Activated CD4-positive, alpha-beta T cell treated with anti-CD3 and anti-CD28 coated beads for 4 hours (primary cell): ENCODE measurements at places on chromosomes 12 and 14.

DNA sequence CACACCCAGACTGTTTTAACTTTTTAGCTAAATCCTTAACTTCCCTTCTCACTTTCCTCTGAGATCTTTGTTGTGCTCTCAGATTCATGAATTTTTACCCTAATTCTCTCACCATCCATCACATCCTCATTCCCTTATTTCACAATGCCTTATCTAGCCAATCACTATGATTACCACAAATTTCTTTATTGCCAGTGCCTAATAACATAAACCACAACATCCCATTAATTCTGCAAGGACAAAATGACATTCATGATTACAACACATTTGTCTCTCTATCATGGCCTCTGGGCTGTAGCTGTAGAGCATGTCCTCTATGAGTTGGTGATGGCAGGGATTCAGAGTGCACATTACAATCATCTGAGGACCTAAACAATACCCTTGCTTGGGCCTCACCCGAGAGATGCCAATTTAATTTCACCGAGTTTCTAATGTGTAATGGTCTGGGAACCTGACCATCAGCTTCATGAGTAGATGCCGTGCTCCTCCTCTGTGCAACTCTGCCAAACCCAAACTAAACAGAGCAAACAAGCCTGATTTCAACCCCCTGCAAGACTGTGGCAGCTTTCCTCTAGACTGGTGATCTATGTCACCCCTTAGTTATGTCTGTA is 99.3 kb downstream of the SPTSSA start:
- no peak for DNase-seq

- no peak for DNase-seq
Observed at GRCh38 chr12:88889326-88890110, 309.2 kb upstream of the KITLG start.

- no peak for DNase-seq
Observed at GRCh38 chr12:118145798-118146156, 9.9 kb downstream of the PEBP1 start.

DNA sequence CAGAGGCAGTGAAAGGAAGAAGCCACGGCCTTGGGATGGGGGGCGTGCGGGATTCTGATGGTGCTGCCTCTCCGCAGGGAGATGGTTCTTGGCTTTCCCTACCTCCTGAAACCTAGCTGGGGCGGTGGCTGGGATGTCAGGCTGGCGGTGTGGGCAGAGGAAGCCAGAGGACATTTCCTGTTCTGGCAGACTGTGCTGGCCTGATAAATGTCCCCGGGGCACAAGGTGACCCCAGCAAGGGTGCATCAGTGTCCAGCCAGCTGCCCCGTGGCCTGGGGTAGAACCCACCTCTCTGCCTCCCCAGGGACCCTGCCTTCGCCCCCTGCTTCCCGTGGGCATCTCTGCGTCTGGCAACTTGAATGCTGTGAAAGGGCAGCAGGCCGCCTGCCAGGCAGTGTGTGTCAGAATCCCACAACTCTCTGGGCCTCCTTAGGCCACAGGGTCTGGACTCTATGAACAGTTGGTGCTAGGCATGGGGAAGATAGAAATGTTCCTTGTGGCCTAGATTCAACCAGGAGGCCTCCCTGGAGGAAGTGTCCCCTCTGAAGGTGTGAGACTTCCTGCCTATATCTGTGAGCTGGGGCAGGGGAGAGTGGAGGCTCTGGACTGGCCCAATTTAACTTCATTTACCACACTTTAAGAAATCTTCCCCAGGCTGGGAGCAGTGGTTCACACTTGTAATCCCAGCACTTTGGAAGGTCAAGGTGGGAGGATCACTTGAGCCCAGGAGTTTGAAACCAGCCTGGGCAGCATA is 4.9 kb downstream of the SH2B3 start:
- no peak for DNase-seq

DNA sequence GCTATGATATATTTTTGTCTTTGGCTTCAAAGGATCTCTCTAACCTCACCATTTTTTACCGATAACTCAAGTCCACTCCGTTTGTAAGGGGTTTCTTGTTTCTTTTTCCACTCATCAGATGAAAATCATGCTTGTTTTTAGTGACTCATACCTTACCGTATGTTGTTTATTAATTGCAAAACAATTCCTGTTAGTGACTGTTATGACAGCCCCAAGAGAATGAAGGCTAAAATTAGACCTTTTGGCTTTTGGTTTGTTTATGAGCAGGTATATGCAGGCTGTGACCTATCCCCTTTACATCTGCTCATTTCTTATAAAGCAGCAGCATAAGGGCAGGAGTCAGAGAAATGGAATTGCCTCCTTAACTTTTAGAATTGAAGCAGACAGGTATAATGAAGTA is 319.8 kb downstream of the CEP128 start:
- DNase-seq: no peak

DNA sequence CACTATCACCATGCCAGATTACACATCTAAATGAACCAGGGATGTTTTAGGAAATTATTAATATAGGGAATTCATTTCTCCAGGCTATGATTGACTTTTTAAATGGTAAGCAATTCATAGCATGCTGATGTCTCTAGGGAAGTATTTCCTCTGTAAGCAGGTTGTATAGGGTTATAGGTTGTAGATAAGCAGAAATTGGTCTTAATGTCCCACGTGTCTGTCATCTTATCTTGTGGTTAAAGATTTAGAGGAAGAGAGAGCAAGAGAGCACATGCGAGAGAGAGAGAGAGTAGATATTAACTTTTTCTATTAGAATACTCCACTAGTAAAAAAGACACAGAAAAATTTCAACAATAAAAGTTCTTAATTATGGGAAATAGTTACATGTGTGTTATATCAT is 32.6 kb downstream of the TRHDE start:
- DNase-seq: no peak

DNA sequence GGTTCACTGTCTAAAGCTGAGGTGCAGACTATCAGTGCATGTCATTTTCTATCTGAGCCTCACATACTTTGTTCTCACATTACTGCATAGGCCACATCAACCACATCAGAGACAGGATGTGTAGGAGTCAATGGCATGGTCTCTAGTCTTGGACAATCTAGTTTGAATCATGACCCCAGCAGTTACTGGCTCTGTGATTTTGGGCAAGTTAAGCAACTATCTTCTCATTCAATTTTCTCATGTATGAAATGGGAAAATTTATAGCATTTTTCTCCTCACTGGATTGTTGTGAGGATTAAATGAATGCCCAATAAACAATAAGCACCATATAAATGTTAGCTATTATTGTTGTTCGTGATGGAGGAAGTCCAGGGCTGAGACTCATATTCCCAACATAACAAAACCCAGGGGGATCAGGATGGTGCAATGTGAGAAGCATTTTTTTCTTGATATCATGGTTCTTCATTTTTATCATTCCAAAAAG is 432.6 kb downstream of the LRIG3 start:
- DNase-seq: no peak
